GM04504 (cell line): ENCODE measurements at places on chromosomes 7 and 10.

DNA sequence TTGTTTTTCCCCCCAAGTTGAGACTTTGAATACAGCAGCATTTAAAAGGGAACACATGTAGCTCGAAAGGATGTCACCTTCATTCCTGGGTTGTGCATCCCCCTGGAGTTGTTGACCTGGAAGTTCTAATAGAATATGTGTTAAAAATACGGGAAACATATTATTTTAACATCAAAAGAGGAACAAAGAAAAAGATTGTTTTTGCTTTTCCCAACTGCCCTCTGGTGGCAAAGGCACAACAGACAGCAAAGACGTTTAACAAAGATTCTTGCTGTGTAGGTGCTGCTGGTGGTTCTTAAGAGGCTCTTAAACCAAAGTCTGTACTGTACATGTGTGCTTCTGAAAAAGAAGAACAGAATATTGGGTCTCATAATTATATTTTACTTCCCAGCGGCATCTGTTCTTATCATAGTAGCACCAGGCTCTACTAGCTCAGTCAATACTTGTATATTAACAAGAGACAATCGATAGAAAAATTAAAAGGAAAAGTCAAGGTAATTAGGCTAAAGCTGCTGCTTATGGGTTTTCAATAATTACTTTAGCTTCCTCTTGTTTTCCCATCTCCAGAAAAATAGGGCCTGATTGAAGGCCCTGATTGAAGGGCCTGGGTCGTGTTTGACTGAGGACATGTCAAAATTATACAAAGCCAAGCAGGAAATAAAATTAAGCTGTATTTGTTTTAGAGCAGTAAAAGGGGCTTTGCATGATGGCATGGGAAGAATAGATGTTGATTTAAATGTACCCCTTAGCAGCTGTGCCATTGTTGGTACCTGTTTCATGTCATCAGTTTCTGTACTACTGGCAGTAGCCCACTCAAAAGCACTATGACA is 384.2 kb upstream of the LRGUK start:
- DNase-seq, result no peak

DNA sequence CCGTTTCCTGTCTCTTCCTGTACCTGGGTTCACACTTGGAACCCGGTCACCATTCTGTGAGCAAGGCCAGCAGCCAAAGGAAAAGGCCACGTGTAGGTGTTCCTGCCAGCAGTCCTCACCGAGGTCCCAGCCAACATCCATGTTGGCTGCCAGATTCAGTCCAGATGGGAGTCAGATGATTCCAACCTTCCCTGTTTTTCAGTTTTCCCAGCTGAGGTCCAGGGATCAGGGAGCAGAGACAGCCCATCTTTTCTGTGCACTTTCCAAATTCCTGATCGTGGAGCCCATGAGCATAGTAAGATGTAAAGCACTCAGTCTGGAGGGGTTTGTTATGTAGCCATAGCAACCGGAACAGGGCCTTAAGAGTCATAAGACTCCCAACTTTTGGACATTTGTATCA is 3.9 kb upstream of the PVRIG start:
- peak; percentile 10 for DNase-seq

- DNase-seq, result no peak
Observed at GRCh38 chr10:32308027-32308603, 38.8 kb downstream of the EPC1 start.

DNA sequence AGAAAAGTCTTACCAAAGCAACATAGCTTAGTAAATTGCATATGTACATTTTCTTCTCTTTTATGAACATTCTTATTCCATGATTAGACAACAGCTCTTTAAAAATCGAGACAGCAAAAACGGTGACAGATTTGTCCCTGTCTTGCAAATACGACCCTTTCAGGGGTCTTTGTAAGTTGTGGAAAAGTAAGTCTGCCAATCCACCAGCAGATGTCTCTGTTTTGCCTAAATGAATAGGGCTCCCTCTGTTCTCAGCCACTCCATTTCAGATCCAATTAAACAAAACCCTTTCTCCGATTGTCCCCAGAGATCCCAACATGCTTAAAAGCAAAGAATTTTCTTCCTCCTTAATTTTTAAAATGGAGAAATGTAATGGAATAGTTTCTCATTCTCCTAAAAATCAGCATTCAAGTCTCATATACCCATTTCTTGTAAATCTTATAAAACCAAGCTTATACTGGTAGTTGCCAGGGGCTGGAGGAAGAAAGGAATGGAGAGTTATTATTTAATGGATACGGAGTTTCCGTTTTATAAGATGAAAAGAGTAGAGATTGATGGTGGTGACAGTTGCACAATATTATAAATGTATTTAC is 61.0 kb upstream of the NFE2L3 start:
- peak; percentile 17 for DNase-seq

- DNase-seq, result no peak
Observed at GRCh38 chr7:108251700-108252099, 121.5 kb upstream of the LAMB4 start.

DNA sequence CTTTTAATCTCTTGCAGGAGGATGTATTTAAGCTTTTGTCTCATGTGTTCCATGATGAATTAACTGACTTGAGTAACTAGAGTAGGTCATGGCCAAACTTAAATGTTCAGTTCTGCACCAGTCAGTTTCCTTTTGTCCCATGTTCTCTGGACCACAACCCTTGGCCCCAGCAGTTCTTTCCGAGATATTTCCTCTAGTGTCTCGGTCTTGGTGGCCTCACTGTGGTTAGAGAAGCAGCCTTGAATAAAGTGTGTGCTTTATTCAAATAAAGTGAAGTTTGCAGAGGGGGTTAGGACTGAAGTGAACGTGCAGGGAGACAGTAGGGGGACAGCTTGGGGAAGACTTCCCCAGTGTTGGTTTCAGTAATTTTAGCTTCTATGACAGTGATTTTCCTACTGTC is 9.3 kb downstream of the ZNF212 start:
- no peak for DNase-seq

DNA sequence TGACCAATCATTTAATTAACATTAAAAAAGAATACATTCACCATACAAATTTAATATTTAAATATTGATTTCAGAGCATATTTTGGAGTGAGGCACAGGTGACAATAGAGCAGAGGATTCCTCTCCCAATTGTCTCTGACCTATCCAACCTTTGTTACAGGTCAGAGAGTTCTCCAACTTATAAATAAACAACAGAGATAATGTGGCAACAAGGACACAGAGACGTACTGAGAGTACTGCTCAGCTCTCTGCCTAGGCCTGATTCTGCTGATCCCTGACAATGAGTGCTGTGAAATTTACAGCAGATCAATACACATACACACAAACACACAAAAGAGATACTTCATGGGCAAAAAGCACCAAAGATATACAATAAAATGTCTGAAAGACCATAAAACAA is 18.3 kb upstream of the AGAP5 start:
- DNase-seq, result no peak

- no peak for DNase-seq
Observed at GRCh38 chr7:39624935-39625694, 1.7 kb downstream of the RALA start.

- no peak for DNase-seq
Observed at GRCh38 chr7:73839743-73840714, 2.3 kb downstream of the METTL27 start.

GRCh38 chr10:80260295-80261243 is 28.9 kb downstream of the MAT1A start:
- no peak for DNase-seq

DNA sequence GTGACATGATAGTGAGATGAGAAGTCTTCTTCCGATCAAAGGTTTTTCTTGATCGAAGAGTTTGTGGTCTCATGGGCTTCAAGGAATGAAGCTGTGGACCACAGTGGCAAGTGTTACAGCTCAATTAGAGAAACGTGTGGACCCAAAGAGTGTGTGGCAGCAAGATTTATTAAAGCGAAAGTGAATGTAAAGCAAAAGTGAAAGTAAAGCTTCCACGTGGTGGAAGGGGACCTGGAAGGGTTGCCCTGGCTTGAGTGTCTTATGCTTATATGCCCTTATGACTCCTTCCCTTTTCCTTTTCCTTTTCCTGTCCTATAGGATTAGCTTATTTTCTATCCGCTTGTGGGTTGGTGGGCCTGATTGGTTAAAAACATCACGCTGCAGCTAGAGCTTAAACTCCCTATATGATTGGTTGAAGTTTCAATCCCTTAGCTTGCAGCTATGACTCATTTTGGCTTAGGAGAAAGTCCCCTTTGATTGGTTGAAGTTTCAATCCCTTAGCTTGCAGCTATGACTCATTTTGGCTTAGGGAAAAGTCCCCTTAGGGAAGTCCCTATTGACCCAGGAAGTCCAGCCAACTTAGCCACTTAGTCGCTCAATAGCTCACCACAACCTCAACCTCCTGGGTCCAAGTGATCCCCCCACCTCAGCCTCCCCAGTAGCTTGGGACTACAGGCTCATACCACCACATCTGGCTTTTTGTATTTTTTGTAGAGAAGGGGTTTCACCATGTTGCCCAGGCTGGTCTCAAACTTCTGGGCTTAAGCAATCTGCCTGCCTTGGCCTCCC is 34.7 kb downstream of the MRPS24 start:
- no peak for DNase-seq

- DNase-seq, result no peak
Observed at GRCh38 chr7:150823043-150823442, 22.5 kb downstream of the TMEM176A start.

- peak; percentile 79 for DNase-seq
Observed at GRCh38 chr7:130903358-130903974, 169.5 kb upstream of the KLF14 start.

- DNase-seq, result no peak
Observed at GRCh38 chr10:29628311-29628710, 6.5 kb downstream of the SVIL start.

DNA sequence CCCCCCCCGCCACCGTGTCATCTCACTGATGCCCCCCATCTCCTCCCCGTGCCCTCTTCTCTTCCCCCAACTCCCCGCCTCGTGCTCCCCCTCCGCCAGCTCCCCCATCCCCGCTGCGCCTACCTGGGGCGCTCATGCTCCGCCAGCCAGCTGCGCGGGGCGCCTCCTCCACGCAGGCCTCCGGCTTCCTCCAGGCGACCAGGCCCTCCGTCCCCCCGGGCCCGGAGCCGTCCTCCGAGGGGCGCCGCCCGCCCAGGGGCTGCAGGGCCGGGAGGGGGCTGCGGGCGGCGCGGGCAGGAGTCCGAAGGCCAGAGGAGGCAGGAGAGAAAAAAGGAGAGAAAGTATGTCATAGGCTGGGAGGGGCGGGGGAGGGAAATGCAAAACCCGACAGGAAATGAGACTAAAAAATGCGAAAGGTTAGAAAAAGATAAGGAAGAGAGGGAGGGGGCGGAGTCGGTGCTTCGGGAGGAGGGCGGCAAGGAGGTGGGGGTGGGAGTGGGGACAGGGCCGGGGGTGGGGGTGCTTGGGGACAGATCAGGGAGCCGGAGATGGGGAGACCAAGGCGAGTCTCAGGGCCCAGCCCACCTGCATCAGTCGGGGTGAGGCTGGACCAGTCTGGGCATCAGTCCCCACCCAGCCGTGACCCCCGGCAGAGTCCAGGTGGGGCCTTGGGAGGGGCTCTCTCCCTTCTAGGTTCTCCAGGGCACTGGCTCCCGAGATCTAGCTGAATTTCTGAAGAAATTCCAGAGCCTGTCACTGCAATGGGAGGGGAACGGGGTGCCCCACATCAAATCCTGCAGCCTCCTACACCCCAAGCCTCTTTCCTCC is at the start of gene CARD11:
CARD11 (minus strand) TSS at position 324 of the 828 bp plus-strand sequence. CDS start 85,361 bp downstream, outside the sequence.
- no peak for DNase-seq

DNA sequence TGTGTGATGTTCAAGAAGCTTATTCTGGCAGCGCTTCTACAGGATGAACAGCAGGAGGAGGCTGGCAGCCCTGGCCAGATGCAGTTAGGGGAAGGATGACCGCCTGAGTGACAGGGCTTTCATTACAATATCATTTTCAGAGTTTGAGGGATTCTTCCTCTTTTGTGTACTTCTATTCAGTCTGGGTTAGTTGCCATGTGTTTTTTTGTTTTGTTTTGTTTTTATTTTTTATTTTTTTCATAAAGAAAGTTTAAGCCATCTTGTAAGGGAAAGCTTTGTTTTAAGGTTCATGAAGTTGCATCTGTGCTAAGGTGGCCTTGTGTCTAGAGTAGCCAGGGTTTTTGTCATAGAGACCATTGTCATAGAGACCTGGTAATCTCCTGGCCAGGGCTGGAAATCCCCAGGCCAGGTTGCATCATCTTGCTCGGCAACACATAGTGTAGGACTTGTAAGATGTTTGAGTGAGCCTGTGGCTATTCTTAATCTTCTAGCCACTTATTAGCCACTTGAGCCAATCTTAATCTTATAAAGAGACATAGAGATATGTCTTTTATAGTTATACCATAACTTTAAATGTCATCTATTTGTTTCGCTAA is 230.5 kb upstream of the TMEM229A start:
- DNase-seq, result peak; percentile 12

DNA sequence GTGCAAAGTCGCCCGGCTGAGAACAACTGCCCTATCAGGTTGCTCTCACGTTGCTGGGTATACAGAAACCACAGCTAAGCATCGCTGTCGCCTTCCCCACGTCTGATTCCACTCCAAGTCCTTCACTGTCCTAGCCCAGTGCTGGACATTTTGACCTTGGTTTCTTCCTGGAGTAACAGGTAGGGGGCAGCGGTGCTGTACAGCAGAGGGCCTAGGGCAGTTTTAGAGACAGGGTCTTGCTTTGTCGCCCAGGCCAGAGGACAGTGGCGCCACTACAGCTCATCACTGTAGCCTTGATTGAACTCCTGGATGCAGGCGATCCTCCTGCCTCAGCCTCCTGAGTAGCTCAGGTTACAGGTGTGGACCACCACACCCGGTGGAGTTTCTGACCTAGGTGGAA is 2.6 kb downstream of the CLDN15 start:
- no peak for DNase-seq

GRCh38 chr10:78959217-78959923 is 109.4 kb upstream of the ZMIZ1 start:
- no peak for DNase-seq

DNA sequence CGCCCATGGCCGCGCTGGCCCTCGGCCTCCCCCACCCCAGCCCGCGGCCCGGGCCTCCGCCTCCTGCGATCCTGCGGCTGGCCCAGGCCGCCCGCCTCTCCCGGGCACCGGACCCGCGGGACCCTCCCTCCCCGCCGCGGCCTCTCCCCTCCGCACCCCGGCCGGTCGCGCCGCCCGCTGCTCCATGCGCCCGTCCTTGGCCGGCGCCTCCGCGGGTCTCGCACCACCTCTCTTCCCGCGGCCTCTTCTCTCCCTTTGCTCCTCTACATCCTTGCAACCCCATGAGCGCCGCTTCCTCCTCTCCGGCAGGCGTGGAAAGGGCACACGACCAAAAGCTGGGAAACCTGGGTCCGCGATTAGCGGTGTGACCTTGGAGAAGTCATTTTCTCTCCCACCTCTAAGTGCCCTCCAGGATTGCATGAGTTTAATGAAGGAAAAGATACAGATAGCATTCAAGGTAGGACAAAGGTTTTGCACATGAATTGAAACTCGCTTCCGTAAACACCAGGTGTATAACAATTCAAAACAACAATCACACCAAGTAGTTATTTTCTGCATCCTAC is 448 bp upstream of the SRPK2 start:
- DNase-seq, result peak; percentile 31
